ENCODE measurements at places on chromosomes 7 and 10. TPM values are rescaled to one million over a fixed set of nuclear protein-coding genes. Genes with fewer than 3 reads are reported as not detected.

ACTR1A gene
- total RNA-seq: 138 TPM

FAM241B gene
- total RNA-seq: 4.0 TPM

DNA sequence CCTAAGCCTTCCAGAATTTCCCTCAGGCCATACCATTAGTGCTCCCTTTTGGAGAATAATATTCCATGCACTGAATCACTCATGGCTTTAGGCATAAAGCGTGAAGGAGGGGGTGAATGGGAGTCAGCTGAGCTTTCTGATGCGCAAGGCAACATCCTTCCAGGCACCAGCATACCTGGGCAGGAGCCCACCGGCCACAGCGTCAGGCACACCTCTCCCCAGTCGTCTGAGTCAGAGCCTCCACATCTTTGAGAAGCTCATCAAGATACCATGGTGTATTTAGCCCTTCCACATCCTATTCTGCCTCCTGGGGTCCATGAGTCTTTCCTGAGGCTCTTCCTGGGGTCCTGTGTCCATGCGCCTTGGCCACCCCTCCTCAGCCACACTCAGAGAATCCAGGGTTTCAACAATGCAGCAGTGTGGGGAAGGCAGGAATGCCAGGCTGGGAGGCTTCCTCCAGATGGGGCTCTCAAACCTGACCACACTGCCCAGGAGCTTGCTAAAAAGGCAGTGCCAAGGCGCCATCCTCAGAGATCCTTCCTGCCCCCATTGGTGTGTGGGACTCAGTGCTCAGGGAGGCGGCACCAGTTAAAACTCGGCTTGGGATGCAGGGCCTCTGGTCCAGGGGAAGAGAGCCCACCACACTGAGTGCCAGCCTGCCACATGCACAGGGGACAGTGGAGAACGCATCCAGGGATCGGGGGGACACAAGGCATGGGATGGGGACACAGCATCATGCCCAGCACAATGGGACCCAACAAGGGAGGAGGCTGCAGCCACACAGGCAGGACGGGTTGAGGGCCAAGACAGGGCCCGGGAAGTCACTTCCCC, 31.6 kb downstream of the RASGEF1A start:
- DNase-seq: no peak

ABCB4 gene
- not detected for total RNA-seq

GPRIN2 gene
- total RNA-seq: 3.7 TPM

FBXL13 gene
- 1.3 TPM for total RNA-seq

- no peak for DNase-seq
These were observed 340.2 kb downstream of the KIF20B start for GRCh38 chr10:90041585-90041984.
